ENCODE measurements at places on chromosomes 5 and 9.

GRCh38 chr5:15472116-15472515 lies 27.9 kb upstream of the FBXL7 start:
- no peak for DNase-seq

DNA sequence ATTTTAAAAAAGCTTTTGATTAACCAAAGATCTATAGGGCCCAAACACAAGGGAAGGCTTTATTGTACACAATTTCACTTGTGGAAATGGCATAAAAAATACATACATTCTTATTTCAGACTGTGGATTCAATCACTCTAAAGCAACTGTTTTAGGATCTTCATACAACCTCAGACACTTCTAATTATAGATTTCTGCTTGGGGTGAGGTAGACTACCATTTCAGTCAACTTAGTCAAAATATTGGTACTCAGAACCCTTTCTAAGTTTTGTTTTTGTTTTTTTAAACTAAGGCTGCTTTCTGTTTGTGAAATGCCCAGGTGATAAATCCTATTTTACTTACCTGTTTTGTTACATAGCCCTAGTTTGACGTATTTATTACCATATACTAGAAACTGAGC lies 284.5 kb upstream of the RASA1 start:
- DNase-seq = no peak

DNA sequence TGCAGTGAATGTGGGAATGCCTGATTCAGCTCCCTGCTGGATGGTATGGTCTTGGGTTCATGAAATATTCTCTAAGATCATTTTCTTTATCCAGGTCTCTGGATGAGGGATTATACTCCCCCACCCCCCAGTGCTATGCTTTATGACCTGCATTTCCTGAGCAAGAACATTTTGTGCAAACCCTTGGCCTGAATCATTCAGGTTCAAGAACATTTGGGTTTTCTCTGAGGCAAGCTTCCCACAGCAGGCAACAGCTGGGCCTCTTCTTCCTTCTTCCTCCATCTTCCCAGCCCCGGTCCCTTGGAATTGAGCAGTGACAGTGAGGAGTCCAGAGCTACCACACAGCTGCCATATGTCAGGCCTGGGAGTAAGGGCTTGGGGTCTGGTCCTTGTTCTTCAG lies 58.6 kb upstream of the TNFSF15 start:
- no peak for DNase-seq

GRCh38 chr9:113540466-113540865 lies 76.9 kb downstream of the RGS3 start:
- DNase-seq = no peak

DNA sequence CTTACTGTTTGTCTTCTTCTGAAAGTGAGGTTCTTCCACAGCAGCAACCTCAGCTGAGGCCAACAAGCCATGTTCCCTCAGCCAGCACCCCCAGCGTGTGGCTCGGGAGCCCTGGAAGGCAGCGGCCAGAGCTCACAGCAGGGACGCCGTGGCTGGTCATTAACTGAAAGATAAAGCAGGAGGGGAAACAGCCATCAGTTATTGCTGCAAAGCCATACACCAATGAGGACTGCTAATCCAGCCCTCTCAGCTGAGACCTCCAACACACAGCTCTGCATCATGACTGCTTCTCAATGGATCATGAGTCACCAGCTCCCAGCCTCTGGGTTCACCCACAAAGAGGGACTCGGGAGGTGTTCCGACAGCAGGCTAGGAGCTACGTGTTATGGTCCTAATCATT lies 24.3 kb downstream of the ABCA1 start:
- DNase-seq = peak; percentile 16

GRCh38 chr5:154179846-154180710 lies 10.5 kb upstream of the GALNT10 start:
- peak; percentile 76 for DNase-seq

GRCh38 chr5:55868846-55869245 lies 17.7 kb downstream of the IL31RA start:
- DNase-seq = peak; percentile 90

DNA sequence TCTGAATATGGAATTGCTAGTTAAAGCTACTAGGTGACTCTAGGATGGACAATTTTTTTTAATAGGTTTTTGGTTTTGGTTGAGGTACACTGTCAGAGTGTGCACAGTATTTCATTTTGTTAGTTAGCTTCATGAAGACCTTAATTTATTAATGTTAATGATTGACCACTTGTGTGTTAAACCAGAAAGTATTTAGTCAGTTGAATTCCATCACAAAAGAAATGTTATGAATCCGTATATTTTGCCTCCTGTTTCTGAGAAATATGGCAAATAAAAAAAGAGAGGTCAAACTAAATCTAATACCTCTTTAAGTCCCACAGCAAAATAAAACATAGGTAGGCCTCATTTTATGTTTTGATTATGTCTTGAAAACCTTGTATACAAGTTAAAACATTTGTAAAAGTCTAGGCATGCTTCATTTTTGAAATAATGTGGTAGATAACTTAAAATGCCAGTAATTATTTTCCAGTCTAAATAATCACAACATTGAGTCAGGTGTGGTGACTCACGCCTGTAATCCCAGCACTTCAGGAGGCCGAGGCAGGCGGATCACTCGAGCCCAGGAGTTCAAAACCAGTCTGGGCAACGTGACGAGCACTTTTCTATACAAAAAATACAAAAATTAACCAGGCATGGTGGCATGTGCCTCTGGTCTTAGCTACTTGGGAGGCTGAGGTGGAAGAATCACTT lies 50.8 kb downstream of the ITGA1 start:
- no peak for DNase-seq

GRCh38 chr9:106864373-106865143 lies 1.6 kb downstream of the ZNF462 start:
- DNase-seq = peak; percentile 24

DNA sequence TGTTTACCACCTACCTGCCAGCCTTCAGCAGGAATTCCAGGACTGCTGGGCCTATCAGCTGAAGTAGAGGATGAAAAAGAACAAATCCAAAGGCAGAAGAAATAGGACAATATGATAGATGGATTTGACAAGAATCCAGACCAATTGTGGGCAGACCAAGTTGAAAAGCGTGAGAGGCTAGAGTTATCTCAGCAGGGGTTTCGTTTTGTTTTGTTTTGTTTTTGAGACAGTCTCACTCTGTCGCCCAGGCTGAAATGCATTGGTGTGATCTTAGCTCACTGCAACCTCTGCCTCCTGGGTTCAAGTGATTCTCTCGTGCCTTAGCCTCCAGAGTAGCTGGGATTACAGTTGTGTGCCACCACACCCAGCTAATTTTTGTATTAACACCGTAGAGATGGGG lies 113.2 kb downstream of the PALM2AKAP2 start:
- no peak for DNase-seq

GRCh38 chr5:148805326-148806290 lies 20.8 kb upstream of the ADRB2 start:
- DNase-seq = no peak

GRCh38 chr5:56279291-56279690 lies 46.2 kb upstream of the ANKRD55 start:
- no peak for DNase-seq

DNA sequence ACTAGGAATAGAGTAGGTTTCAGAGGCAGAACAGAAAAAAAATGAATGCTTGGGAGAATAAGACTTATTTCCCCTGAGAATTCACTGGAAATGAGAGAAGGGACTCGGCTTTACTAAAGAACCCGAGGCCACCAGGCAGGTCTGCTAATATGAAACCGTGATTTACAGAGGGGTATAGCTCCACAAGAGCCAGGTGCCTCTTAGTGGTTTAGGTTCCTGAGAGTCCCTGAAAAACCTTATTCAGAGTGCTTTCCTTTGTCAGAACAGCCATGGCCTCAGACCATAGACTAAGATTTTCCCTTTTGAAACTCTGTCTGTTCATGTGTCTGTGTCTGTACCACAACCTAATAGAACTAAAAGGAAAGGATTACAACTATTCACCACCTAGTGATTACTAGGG lies 35.9 kb upstream of the PUM3 start:
- no peak for DNase-seq

DNA sequence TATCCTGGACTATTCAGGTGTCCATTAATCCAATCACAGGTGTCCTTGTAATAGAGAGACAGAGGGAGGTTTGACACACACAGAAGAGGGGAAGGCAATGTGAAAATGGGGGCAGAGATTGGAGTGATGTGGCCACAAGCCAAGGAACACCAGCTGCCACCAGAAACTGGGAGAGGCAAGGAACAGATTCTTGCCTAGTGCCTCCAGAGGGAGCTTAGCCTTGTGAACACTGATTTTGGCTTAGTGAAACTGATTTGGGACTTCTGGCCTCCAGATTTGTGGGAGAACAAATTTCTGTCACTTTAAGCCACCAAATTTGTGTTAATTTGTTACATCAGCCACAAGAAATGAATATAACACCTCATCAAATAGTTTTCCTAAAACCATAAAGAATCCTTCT lies 416.2 kb downstream of the ENC1 start:
- no peak for DNase-seq

DNA sequence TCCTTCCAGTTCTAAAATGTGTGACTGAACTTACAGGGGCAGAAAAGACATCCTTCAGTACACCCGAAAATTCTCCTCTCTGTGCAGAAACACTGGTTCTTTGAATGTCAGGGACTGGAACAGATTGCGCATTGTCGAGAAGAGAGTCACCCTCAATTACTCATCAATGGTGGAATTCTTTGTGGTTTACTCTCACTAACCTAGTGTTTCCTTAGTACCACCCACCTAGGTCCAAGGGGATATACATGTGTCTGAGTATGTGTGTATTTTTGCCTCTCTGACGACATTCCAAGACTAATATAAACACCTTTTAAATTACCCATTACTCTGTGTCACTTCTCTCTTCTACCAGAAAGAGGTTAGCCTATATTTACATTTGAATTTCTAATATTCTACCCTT lies 660.8 kb downstream of the TLE1 start:
- peak; percentile 86 for DNase-seq

DNA sequence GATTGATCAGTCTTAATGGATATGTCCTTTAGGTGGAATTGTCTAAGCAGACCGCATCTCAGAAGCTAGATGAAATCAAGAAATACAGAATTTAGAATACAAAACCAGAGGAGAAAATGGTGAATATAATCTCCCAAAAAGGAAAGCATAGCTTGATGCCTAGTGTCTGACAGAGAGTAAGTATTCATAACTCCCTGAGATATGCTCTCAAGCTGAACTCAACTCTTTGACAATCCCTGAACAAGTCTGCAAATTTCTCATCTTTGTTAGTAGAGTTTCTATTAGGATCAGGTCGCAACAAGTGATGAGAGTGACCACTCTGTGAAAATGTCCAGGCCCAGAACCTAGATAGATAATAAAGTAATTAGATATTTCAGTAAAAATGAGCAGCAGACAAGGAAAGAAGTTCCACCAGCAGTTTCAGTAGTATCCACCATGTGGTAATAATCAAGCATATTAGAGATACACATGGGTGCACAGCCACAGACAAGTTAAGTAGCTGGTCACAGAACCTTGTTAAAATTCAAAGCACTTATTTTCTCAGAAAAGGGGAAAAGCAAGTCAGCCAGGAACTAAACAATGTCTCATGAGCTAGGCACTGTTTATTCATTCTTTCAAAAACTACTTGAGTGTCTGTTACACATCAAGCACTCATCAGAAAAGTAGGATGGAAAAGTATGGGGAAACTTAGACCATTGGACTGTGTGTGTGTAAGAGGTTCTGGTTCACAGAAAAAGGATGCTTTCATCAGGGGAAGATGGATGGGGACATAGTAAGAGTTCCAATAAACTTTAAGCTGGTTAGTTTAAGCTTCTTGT lies 481.5 kb upstream of the TUSC1 start:
- DNase-seq = peak; percentile 22

DNA sequence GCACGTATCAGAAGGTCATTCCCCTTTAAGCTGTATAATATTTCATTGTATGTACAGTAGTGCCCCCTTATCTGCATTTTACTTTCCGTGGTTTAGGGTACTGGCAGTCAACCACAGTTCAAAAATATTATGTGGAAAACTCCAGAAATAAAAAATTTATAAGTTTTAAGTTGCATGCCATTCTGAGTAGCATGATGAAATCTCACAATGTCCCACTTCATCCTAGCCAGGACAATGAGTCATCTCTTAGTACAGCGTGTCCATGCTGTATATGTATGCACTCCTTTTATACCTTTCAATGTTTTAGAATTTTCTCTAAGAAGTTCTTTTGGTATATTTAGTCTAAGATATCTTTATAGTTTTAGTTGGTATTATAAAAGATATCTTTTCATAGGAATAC lies 115.0 kb upstream of the HAND1 start:
- peak; percentile 42 for DNase-seq

GRCh38 chr9:88641456-88642240 lies 106.7 kb downstream of the NXNL2 start:
- DNase-seq = peak; percentile 57

- no peak for DNase-seq
These were observed 266.6 kb downstream of the PIK3R1 start for GRCh38 chr5:68482199-68482598.

GRCh38 chr9:73880101-73880500 lies 617.0 kb upstream of the RORB start:
- DNase-seq = no peak

GRCh38 chr5:66796305-66797292 lies 200.4 kb downstream of the MAST4 start:
- peak; percentile 24 for DNase-seq

GRCh38 chr5:102080288-102080687 lies 215.8 kb downstream of the SLCO4C1 start:
- no peak for DNase-seq

GRCh38 chr9:98402019-98402840 lies 146.8 kb upstream of the TBC1D2 start:
- DNase-seq = no peak

All from AG08395 (cell line).